Globus pallidus (tissue), 1 donor: ENCODE measurements at places on chromosomes 3 and 15.

DNA sequence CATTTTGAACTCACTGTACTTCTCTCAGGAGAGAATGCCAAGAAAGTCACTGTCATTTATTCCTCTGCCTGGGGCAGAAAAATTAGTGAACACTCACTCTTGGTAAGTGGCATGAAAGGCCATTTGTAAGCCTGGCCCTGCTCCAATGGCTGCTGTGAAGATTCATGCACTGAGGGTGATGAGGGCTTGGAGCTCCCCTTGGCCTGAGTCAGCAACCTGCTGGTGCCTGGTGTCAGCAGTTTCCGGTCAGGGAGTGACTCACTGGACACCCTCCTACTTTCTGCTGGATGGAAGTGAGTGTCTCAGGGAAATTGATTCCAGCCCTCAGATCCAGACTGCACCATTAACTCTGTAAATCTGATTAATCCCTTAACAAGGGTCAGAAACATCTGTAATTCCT, 37.6 kb downstream of the TRA2B start:
- DNase-seq, result no peak

DNA sequence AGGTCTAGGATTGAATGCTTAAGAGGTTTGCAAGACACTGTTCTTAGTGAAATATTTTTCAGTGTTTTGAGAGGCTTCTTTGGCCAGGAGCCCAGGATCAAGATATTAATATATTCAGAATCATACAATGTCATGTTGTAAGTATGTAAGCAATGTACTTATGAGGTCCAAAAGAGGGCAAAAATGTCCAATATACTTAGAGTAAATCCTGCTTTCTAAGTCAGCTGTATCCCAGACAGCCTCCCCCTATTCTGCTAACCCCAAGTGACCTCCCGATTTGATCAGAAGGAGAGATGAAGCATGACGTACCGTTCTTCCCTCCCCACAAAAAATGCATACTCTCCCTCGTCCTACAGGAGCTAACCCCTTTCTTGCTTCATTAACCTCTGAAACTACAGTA, 70.9 kb downstream of the CHAC1 start:
- no peak for DNase-seq

DNA sequence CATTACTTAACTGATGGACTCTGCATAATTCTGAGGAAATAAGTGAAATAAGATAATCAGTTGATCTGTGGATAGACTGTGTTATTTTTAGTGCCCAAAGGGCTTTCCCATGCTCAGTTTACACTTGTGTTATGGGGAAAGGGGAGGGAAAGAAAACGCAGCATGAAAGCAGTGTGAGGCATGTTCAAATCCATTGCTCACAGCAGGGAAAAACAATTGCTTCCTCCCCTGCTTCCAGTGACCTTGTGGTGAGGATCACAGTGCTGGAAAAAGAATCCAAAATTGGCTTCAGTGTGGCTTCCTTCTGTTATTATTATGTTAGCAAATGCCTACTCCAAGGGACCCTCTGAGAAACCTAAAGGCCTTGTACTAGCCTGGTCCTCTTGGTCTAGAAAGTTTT, 285.1 kb upstream of the CDIN1 start:
- no peak for DNase-seq

GRCh38 chr3:197241173-197241572, 57.2 kb downstream of the DLG1 start:
- DNase-seq, result no peak

DNA sequence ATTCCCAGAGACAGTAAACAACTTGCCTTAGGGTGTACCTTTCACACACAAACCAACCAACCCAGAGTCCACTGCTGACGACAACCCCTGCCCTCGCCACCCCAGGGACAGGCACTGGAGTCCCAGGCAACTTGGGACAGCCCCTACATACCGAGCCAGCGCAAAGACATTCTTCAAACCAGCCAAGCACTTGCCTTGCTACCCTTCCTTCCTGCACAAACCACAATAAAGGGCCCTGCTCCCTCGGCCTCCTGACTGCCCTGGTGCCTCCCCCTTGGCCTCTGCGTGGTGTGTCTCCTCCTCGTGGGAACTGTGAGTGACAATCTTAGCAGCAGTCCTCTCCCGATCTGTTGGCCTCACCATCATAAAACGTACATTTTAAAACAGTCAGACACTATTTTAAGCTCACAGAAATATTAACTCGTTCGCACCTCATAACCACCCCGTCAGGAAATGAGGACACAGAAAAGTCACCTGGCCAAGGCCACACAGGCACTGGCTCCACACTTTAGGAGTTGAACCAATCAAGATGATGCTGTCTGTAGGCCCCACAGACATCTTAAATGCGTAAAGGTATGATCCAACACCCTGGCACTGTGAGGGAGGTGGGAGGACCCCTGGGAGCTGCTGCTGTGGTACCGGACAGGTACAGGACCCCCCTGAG, 113.8 kb downstream of the ADCY5 start:
- DNase-seq, result no peak
